Activated naive CD4-positive, alpha-beta T cell treated with Interleukin-2 at 50 U/mL for 16 hours (primary cell): ENCODE measurements at places on chromosomes 3 and 15.

- no peak for DNase-seq
Measured at GRCh38 chr15:54428596-54428995, 450.4 kb downstream of the UNC13C start.

DNA sequence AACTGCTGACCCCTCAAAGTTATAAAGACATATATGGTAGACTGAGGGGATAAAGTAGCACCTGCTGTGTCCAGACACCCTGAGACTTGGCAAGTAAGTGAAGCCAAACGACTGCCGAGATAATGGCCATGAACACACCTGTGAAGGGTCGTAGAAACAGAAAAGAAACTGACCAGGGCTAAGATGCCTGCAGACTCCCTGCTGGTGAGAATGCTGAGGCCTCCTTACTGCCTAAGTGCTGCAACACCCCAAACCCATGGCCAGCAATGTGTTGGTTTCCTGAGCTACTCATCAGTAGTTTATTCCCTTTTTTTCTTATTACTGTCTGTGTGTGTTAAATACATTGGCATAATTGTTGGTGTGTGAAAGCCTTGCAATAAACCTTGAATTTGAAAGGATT lies 233.8 kb downstream of the ZNF385D start:
- no peak for DNase-seq

- no peak for DNase-seq
Measured at GRCh38 chr3:18810306-18810661, 338.0 kb upstream of the KCNH8 start.

DNA sequence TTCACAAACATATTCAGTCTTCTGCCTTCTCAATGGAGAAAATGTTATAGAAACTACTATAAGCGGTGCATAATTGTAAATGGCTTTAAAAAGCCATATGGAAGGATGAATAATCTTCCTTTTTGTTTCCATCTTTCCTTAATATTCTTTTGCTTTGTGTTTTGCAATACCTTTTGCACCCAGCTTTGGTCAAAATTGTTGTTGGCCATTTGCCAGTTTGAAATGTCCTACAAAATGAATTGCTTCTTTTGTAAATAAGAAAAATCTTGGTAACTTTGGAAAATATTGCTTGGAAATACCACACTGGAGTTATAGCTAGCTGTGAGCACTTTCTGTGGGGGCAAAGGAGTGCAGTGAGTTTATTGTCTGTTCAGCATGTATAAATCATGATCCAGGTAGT lies 93.5 kb upstream of the NR2F2 start:
- DNase-seq = no peak

DNA sequence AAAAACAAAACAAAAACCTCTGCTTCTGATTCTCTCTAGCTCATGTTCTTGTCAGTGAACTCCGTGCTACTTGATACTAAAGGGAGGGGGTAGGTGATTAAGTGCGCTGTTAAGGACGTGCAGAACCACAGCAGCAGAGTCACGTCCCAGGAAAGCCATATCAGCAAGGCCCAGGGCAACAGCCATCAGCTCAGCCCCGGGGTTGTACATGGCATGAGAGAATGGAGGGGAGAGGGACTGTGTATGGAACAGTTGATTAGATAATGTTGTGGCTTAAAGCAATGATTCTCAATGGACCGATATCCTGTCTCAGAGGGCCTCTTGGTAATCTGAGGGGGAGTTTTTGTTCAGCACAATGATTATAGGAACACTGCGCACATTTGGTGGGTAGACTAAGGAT lies 27.6 kb downstream of the C2CD4A start:
- no peak for DNase-seq

DNA sequence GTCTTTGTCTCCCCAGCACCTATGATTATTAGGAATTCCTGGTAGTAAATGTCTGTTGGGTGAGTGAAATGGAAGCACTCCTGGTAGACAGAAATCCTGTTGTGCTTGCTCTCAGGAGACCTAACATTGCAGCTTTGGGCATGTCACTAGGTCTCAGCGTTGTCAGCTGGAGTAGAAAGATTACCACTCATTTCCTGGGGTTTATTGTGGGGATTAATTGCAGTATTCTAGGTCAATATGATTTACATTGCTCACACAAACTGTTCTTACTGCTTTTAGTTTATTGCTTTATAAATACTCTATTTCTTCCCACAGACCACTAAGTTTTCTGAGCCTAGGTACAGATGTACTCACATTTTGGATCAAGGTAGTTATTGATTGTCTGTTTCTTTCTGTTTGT lies 5.1 kb downstream of the TSEN2 start:
- DNase-seq = no peak

- DNase-seq = no peak
Measured at GRCh38 chr15:75112848-75113492, 88.7 kb upstream of the C15orf39 start.

DNA sequence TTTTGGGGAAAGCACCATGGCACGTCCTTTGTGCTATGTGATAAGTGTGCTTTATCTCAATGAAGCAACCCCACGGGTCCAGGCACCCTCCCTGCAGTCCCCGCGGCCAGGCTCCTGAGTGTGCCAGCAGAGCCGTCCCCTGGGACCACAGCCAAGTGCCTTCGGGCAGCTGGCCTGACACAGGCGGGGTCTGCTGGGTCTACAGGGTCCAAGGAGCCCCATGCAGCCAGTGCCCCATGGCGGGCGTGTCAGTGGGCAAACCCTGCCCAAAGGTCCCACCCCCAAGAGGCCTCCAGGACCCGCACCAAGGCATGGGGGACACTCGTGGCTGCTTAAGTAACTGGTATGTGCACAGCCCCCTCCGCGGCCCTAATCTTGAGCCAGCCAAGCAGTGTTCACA lies 35.3 kb downstream of the KLHL25 start:
- no peak for DNase-seq

DNA sequence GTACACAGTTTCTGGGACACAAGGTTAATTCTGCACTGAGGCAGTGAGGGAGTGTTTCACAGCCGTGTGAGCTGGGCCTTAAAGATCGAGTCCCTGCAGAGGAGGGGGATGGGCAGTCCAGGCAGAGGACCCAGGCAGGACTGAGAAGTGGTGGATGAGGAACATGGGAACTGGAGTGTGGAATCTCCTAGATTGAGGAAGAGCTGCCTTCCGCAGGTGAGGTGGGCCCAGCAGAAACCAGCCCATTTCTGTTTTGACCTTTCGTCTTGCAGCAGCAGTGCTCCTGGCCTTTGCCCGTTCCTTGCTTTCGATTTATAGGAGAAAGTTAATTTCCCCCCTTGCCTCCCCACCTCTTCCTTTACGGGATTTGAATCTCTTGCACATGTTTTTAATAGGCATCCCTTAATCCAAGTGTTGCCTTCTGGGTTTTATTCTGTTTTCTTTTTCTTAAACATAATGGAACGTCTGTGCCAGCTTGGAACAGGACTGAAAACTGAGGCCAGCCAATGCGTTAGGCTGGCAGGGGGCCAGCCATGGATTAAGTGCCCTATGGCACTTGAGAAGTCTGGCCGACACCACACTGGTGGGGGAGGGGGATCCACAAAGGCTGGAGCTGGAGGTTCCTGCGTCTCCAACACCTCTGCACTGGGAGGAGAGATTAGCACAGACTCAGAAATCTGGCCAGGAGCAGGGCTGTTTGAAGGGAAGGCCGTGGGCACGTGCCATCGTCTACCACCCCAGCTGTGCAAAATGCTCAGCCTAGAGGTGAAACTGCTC lies 78.1 kb downstream of the AAGAB start:
- DNase-seq = no peak
